ENCODE measurements at places on chromosomes 6 and 20. TPM values are rescaled to one million over a fixed set of nuclear protein-coding genes. Genes with fewer than 3 reads are reported as not detected.

ZFP57 gene
- total RNA-seq = not detected

DNA sequence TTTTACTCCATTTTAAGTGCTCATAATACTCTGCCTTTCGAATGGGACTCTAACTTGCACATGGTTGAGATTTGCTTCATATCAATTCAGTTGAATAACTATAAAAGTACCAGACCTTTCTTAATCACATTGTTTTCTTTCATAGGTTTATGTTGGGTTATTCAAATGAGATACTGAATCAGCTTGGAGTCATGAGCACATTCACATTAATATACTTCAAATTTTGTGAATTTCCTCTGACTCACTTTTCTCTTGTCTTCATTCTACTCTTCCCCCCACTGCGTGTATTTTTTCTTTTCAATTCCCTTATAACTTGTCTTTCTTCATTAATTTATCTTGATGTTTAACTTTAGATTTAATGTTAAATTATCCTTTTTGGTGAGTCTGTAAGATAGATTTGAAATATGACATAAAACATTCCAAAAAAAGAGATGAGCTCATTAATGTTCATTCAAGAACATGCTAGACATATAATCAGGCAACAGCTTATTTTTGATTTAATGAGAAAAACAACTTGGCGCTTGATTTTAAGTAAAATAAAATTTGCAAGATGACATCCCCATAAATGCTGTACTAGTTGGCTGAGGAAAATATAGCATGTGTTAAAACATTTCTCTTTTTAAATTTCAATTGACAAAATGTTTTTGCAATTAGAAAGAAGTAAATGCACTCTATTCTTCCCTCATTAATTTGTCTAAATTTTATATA, 736.0 kb downstream of the CD109 start:
- DNase-seq = no peak
- no peak overlapping the region for H3K27ac ChIP-seq
- H3K36me3 ChIP-seq = no peaks in the 10 kb centered on the region
- H3K4me3 ChIP-seq = no peak overlapping the region

DNA sequence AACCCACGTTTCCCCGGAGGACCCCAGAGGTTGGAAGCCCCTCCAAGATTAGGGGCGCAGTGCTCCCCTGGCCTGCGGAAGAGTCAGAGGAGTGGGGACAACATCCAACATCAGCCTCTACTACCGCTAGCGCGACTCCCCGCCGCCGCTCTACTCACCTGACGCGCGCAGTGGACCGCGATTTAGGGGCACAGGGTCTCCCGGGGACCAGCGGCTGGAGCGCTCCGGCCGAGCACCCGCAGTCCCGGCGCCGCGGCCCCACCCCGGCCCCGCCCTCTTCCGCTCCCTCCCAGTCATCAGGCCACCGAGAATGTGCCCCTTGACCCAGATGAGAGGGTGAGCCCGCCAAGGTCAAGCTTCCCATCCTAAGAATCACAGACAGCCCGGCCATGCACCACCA, at the start of gene ZFP57:
Gene ZFP57 (minus strand): TSS at position 249 of the 400 bp plus-strand sequence. CDS start 4,149 bp downstream, outside the sequence.
- DNase-seq = no peak
- H3K27me3 ChIP-seq = peaks cover 6% of the 10 kb centered on the region
- H3K36me3 ChIP-seq = no peaks in the 10 kb centered on the region
- H3K4me1 ChIP-seq = no peaks in the 10 kb centered on the region
- H3K4me3 ChIP-seq = no peak within 1 kb of the TSS

DNA sequence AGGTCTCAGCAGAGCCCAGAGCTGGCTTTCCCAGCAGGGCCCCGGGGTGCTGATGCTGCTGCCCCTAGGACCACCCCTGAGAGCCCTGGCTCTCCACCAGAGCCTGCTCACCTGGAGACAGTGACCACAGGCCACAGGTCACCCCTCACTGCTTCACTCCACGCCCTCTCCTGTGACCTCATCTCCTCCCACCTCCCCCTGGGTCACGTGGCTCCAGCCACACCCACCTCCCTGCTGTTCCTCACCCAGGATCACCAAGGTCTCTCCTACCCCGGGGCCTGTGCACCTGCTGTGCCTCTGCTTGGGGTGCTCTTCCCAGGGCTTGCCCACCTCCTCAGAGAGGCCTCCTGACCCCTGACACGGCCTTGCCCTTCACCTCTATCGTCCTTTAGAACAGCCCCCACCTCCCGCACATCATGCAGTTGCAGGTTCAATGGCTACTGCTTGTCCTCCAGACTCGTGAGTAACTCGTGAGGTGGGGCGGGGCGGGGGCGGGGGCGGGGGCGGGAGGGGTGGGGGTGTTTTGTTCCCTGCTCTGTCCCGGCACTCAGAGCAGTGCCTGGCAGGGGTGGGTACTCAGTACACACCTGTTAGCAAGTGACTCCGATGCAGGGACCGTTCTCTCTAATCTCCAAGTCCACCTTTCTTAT, 468.0 kb downstream of the PREX1 start:
- H3K36me3 ChIP-seq = no peaks in the 10 kb centered on the region
- H3K27me3 ChIP-seq = peaks cover 4% of the 10 kb centered on the region
- no peak overlapping the region for H3K4me3 ChIP-seq
- H3K4me1 ChIP-seq = no peaks in the 10 kb centered on the region

GRCh38 chr6:127069659-127070279, 48.7 kb upstream of the RSPO3 start:
- H3K36me3 ChIP-seq = no peaks in the 10 kb centered on the region
- no peak for DNase-seq
- no peaks in the 10 kb centered on the region for H3K4me1 ChIP-seq
- H3K4me3 ChIP-seq = no peak overlapping the region
- H3K27ac ChIP-seq = no peak overlapping the region
